Central memory CD4-positive, alpha-beta T cell (primary cell): ENCODE measurements at places on chromosomes 6 and 20.

GRCh38 chr6:85394853-85395538 lies 54.9 kb upstream of the NT5E start:
- no peak for DNase-seq

- DNase-seq: no peak
Measured at GRCh38 chr6:166335378-166336302, 6.7 kb downstream of the SFT2D1 start.

DNA sequence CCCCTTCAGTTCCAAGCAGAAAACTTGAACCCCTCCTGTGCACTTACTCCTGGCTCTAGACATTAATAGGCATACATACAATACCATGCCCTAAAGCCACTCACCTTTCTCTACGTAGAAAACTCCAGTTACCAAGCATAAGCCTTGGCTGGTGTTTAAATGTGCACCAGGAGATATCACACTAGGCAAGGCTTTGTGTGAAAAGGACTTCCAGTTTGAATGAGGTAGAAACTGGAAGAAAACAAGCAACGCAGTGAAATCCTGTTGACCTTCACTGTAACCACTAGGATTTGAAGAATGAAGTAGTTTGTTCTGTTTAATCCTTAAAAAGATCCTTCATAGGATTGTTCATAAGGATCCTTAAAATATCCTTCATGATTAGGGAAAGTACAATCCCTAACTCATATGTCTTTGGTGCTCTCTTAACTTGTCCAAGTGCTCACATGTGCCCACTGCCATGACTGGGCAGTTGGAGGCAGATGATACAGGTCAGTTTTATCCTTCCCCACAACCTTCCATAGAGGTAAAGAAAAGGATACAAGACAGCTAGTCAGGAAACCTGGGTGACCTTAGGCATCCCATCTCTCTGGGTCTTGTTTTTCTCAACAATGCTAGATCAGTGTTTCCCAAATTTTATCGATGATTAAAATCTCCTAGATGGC lies 9.2 kb upstream of the SCGN start:
- DNase-seq: no peak

GRCh38 chr6:168417191-168417590 lies 23.8 kb upstream of the SMOC2 start:
- no peak for DNase-seq

DNA sequence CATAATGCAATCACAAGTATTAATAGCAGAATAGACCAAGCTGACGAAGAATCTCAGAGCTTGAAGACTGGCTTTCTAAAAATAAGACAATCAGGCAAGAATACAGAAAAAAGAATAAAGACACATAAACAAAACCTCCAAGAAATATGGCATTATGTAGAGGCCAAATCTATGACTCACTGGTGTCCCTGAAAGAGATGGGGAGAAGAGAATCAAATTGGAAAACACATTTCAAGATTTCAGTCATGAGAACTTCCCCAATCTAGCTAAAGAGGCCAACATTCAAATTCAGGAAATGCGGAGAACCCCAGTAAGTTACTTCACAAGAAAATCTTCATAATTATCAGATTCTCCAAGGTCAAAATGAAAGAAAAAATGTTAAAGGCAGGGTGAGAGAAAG lies 69.0 kb upstream of the PDE7B start:
- DNase-seq: no peak

DNA sequence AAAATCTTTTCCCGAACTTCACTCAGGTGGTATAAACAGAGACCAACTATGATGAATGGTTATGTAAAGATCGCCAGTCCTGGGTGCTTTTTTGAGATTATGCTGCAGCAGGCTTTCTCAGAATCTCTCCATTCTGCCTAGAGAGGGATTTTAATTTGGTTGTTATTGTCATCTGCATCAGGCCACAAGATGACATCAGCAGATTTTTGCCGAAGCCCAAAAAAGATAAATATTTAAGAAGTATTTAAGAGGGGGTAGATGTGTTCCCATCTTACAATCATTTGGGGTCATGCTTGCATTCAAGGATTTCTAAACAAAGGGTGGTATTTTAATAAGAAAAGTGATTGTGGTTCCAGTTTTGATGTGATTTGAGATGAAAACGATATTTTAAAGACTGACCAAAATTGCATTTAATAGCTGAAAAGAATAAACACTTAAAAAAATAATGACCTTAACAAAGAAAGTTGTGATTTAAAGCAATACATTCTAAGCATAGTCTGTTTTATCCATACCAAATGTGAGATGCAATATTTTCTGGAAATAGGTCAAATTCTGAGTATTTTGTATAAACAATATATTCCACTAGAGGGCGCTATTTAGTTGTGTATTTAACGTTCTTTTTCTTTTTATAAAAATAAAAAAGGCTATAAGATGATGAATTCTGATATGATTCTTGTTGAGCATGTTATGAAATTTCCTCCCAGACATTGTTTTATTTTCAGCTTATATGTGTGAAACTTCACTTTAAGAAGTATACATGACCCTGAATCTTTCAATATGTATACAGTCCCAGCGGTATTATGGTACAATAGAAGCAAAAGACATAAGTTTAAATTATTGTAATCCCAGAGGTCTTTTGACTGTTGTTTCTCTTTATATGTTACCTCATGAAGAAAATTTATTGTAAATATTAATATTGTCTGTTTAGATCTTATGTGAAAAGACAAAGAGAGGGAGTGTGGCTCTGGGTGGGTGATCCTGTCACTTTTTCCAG lies 51.0 kb upstream of the ZFP64 start:
- DNase-seq: peak; percentile 19

DNA sequence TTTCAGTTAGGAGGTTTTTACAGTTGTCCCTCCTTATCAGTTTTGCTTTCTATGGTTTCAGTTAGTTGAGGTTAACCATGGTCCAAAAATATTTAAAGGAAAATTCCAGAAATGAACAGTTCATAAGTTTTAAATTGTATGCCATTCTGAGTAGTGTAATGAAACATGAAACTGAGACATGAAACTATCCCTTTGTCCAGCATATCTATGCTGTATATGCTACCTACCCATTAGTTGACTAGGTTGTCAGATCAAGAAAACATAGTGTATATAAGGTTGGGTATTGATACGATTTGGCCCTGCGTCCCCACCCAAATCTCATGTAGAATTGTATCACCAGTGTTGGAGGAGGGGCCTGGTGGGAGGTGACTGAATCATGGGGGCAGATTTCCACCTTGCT lies 39.1 kb downstream of the VGLL2 start:
- no peak for DNase-seq

DNA sequence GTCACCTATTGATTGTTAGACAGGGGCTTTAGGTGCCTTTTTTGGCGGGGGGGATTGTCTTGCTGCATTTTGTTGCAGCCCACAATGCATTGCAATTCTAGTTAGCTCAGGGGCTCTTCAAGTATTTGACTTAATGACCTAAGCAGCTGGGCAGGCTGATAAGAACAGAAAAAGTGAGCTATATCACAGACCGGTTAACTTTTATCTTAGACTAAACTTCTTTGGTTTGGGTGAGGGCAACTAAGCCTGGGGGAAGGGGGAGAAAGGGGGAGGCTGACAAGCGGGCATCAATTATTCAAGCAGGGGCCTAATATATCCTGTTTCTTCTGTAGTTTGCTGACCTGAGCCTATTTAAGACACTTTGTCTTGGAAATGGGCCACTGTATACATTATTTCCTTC lies 66.0 kb upstream of the GPR6 start:
- DNase-seq: no peak

DNA sequence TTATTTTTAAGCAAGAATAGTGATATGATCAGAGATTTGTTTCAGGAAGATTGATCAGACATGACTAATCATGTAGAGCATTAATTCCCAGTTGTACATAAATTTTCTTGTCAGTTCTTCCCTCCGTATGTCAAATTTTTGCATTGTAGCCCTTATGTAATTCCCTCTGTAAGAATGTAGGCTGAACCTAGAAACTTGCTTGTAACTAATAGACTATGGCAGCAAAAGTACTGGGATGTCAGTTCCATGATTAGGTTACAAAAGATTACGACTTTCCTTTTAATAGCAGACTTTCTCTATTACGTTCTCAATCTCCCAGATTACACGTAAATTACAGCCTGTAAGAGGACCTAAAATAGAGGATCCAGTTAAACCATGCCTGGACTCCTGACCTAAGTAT lies 79.4 kb upstream of the EPHA7 start:
- no peak for DNase-seq

DNA sequence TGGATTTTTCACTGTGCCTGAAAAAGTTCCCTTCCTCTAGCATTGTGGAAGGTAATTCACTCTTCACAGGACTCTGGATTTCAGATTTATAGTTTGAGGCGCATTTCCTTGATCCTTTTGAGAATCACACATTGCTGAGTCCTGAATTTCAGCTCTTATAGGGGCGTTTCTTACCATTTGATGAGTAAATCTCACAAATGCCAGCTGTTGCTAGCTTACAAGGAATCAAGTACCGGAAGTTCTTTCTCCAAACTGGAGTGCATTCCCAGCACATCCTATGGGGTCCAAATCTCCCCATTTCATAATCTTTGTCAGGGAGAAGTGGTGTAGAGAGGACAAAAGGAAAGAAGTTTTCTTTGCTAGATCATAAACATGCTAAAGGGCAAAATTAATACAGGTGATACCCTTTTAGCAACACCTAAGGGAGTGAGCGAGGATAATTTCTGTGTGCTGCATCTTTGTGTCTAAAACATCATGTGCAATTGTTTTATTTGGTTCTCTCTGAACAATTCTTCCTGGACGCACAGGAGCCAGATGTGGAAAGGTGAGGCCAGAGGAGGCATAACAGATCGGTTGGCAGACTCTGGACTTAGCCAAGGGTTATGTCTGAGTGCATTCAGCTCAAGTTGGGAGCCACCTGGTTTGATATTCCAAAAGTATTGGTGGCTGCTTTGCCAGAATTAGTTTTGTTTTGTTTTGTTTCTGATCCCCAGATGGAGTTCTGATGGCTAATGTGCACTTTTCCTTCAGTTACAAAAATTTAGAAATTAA lies 37.4 kb upstream of the EYA2 start:
- no peak for DNase-seq

DNA sequence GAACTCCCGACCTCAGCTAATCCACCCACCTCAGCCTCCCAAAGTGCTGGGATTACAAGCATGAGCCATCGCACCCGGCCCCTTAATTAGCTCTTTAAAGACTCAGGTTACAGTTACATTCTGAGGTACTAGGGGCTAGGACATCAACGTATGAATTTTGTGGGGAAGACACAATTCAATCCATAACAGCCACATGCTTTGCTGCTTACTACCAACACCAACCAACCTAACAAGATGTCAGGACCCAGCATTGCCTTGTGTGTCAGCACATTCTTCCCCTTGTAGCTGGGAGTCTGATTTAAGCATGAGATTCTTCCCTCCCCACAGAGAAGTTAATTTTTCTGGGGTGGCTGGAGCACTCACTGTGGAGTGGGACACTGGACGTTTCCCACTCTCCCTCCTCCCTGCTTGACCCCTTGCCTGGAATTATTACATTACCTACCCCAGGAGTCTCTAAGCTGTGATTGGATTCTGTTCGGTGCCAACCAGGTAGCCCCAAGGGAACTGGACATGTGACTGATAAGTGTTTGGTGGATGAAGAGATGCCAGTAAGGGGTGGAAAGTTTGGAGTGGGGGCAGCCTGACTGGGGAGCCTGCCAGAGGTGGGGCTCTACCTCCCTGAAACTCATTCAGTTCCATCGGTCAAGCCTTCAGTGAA lies 5.6 kb upstream of the PXMP4 start:
- DNase-seq: no peak
